ENCODE measurements at places on chromosomes 2 and 18. TPM values are rescaled to one million over a fixed set of nuclear protein-coding genes. Genes with fewer than 3 reads are reported as not detected.

Gene KLHL41
- total RNA-seq = 0.73 TPM

Gene CAPN14
- 0.47 TPM for total RNA-seq

Gene SAG
- not detected for total RNA-seq

Gene OBSL1
- 123 TPM for total RNA-seq

Gene FRZB
- 32.9 TPM for total RNA-seq

Gene TFPI
- total RNA-seq = 7.0 TPM

Gene TUBA4B
- total RNA-seq = not detected

Gene FOXD4L1
- 0.52 TPM for total RNA-seq

Gene IGFBP2
- 366 TPM for total RNA-seq

Gene APCDD1
- total RNA-seq = 49.8 TPM

Gene PID1
- total RNA-seq = 0.91 TPM

Gene CREB1
- 91.7 TPM for total RNA-seq

Gene PLCD4
- 0.37 TPM for total RNA-seq

Gene C1D
- total RNA-seq = 20.2 TPM

Gene POMC
- total RNA-seq = 0.54 TPM

Gene HADHA
- 124 TPM for total RNA-seq

Gene FAP
- total RNA-seq = not detected

Gene ATF2
- 77.8 TPM for total RNA-seq

Gene ADRA2B
- total RNA-seq = 0.79 TPM
